Frontal cortex (tissue), 4 donors: ENCODE measurements at places on chromosomes 3 and 15.

- DNase-seq, result no peak
These were observed 353.2 kb downstream of the AGBL1 start for GRCh38 chr15:86432861-86433260.

- no peak for DNase-seq
These were observed 18.7 kb downstream of the TGM4 start for GRCh38 chr3:44893097-44893496.

DNA sequence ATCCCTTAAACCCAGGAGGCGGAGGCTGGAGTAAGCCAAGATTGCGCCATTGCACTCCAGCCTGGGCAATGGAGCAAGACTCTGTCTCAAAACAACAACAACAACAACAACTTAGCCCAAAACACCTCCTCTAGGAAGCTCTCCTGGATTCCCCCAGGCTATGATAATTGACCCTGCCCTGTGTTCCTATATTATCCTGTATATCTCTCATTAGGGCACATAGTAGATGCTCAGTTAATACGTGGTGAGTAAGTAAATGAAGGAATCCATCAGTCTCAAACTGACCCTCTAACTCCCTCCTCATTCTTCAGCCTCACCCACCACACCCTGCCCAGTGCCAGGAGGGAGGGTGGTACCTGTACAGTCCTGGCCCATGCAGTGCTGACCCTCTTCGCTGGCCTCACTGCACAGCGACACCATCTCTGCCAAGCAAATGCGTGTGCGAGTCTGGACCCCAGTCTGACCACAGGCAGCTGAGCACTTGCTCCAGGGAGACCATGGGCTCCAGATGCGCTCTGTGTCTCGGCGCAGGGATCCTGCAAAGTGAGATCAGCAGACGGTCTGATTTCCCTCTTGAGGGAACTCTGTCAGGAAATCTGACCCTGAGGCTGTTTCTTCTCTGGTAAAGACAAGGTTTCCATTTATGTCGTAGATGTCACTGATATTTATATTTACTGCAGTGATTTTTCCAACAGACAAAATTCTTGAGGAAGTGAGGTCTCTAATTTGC lies 6.2 kb downstream of the CILP start:
- DNase-seq, result no peak

GRCh38 chr15:31339558-31339895 lies 12.9 kb downstream of the KLF13 start:
- no peak for DNase-seq

DNA sequence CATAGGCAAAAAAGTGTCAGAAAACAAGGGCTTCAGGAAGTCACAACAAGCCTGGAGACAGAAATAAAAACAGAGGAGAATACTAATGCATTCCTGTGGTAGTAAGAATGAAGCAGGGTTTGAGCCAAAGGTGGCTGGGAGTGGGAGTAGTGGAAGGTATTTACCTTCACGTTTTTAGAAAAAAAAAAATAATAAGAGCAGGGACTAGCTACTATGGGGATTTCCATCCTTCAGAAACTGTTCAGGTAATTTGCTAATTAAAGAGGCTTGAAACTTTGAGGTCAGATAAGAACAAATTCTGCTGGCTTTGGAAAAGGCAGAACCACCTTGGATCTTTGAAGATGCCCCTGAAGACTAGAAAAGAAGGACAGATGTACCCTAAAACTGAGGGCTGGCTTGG lies 18.4 kb downstream of the ILDR1 start:
- DNase-seq, result no peak

GRCh38 chr15:25877681-25878080 lies 14.6 kb upstream of the ATP10A start:
- DNase-seq, result no peak

GRCh38 chr15:39558421-39558820 lies 22.5 kb upstream of the THBS1 start:
- no peak for DNase-seq

DNA sequence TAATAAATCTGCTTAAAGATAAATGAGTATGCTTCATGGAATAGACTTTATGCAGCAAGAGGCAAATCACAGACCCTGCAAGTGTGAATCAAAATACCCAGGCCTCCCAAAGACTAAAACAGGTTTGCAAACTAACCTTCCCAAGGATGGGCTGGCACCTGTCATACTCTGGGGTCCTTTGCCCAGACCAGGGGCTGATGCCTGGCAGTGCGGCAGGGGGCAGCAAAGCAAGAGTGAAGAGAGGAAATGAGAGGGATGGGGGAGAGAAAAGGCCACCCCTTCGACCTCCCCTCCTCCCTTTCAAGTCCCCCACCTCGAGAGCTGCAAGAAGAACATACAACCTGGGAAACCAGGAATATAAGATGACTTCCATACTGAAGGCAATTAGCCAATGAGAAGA lies 31.8 kb downstream of the XXYLT1 start:
- DNase-seq, result no peak

GRCh38 chr3:44074181-44074580 lies 167.5 kb upstream of the TOPAZ1 start:
- DNase-seq, result no peak

GRCh38 chr15:64010719-64011118 lies 35.6 kb downstream of the DAPK2 start:
- DNase-seq, result no peak

DNA sequence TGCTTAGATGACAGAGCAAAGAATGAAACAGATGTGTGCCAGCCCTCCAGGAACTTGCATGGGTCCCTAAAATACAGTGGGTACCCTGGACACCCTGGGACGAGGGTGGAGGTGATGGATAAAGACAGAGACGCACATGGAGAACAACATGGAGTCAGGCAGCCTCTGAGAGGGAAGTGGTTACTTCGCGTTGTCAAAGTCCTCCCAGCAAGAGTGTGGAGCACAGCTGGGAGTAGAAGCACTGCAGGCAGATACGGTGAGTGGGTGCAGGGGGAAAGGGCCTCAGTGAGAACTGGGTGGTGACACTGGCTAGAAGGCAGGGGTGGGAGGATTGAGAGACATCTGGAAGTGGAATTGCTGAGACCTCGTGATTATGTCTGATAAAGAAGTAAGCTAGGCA lies 70.8 kb upstream of the PRR20G start:
- DNase-seq, result no peak

DNA sequence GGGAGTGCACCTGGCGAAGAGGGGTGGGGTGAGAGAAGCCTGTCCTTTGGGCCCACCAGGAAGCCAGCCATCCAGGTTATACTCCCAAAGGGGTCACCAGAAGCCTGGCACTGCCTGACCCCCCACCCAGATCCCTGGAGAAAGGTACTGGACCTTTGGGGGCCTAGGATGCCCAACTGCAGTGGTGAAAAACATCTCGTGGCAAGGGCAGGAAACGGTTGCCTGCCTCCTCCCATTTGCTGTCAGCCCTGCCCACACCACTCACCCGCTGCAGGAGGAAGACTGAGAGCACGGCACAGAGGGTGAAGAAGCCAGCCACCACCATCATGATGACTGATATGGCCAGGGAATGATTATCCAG lies 2.2 kb upstream of the ULK3 start:
- no peak for DNase-seq

- no peak for DNase-seq
These were observed 433.2 kb upstream of the RASGRP1 start for GRCh38 chr15:38997841-38998240.

DNA sequence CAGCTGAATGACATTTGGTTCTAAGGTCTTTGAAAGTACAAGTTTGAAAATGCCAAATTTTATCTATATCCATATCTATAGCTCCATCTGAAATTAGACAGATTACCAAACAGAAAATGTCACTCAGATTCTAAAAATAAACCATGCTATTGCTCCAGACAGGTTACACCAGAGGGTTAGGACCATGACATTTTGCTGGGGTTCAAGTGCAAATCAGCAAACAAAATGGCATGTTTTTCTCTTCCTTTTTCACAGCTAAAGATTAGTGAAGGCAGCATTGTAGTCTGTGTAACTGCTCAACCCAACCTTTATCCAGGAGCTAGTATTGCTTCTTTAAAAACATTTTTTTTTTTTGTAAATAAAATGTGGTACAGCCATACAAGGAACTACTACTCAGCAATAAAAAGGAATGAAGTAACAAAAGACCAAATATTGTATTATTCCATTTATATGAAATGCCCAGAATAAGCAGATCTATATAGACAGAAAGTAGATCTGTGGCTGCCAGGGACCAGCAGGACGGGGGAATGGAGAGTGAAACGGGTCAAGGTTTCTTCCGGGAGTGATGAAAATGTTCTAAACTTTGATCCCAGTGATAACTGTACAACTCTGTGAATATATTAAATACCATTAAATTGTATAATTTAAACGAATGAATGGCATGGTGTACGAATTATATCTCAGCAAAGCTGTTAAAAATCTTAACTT lies 18.2 kb downstream of the VGLL4 start:
- DNase-seq, result no peak

DNA sequence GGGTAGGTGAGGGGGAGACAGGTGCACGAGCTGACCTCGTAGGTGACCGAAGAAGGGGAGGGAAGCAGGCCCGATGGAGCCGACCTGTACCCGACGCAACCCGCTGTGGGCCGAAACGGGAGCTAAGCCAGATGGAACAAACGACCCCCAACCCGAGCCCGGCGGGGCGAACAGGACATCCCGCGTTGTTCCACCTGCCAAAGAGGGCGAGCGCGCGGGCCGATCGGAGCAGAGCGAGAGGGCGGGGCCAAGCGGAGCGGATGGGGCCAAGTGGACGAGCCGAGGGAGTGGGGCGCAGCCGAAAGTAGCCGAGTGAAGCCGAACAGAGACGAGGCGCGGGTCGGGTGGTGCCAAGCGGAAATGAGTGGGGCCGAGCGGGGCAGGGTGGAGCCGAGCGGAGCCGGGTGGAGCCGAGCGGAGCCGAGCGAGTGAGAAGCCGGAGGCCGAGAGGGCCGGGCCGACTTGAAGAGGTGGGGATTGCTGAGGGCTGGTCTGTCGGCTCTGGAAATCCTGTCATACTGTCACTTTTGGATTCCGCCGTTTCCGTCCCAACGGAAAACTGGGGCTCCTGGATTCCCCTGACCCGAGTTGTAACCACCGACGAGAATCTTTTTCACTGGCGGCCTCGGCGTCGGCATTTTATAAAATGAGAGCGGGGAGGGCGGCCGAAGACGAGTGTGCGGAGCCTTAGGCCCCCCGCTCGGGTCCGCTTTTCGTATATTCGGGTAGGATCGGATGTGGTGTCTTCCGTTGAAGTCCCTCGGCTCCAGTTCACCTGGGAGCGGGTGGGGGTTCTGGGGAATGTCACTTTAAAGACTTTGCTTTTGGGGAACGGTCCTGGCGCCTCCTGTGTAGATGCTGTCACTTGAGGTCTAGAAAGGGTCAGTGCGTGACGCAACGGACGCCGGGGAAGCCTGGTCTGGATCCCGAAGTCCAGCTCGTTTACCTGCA lies 15.6 kb upstream of the WNT7A start:
- peak; percentile 72 for DNase-seq

GRCh38 chr15:77784361-77785292 lies 151.9 kb upstream of the LINGO1 start:
- no peak for DNase-seq

GRCh38 chr15:49622561-49622960 lies 1.7 kb downstream of the DTWD1 start:
- DNase-seq, result no peak

DNA sequence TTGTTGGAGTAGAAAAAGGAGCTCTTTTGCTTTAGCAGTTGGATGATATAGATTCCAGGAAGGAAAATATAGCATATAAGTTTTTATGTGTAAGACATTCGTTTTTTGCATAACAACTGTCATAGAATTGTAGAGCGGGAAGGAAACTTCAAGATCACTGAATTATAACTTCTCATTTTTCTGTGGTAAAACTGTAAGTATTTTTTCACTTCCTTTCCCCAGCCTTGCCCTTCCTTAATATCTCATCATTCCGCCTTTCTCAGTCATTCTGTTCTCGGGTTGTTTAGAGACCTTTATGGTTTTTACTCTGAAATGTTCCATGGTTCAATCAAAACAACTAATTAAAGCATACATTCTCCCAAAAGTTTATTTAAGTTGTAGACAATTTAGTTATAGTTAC lies 1.1 kb downstream of the EAF2 start:
- DNase-seq, result no peak

- no peak for DNase-seq
These were observed 34.4 kb downstream of the CYP11A1 start for GRCh38 chr15:74333093-74333492.

DNA sequence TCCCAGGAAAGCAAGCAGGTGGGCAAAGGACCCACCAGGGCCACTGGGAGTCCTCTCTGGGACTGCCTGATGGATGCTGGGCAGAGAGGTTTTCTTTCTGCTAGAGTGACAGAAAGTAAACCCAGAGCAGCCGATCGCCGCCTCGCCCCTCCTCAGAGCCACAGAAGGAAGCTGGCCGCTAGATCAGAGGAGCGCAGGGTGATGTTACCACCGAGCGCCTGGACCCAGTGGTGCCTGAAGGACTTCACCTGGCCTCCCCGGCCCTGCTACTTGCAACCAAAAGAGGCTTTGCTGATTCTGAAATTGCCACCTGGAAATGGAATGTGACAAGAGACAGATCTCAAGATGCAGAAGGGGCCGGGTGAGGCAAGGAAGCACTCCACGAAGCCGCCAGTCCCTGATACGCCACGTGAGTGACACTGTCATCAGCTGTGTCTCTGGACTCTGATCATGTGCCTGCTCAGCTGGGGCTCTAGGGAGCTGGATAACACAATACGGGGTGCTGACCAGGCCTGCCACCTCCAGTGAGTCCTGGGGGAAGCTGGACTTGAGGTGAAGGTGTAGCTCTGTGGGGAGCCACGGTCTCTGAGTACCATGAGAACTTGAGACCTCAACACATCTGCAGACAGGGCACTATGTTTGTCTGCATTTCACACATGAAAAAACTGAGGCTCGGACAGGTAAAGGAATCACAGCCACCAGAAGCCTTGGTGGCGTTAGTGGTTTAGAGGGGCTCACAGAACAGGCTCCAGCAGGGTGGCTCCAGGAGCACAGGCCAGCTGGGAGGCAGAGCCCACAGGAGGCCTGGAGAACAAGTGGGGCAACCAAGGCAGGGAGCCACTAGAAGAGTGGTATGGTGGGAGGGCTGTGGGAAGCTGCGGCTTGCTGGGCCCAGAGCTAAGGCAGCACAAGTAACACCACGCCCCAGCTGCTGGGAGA lies 137.9 kb upstream of the PRR20G start:
- DNase-seq, result no peak

DNA sequence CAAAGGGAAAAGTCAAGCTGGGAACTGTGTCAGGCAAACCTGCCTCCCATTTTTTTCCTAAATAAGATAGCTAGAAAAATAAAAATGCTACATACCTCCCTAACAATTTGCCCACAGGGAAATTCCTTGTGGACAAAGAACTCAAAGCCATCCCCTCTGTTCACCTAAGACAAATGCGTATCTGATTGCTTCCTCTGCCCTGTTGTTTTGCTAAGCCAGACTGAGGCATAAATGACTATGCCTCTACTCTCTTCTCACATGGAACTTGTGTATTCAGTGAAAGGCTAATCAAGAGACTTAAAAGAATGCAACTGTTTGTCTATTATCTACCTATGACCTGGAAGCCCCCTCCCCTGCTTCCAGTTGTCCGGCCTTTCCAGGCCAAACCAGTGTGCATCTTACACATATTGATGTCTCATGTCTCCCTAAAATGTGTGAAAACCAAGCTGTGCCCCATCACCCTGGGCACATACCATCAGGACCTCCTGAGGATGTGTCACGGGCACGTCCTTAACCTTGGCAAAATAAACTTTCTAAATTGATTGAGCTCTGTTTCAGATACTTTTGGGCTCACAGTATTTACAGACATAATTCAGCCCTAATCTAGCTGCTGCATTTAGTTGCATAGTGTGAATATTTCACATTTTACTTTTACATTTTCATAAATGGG lies 15.8 kb downstream of the CHD2 start:
- DNase-seq, result no peak

GRCh38 chr3:115989684-115990421 lies 366.5 kb downstream of the GAP43 start:
- DNase-seq, result no peak
